HEK293T (cell line): ENCODE measurements at places on chromosomes 6 and 20.
A peak's percentile ranks its signal among the peaks of the same experiment; 100 is the strongest.

- peak; percentile 64 for DNase-seq
These were observed 20.0 kb upstream of the TRIM27 start for GRCh38 chr6:28943557-28944411.

DNA sequence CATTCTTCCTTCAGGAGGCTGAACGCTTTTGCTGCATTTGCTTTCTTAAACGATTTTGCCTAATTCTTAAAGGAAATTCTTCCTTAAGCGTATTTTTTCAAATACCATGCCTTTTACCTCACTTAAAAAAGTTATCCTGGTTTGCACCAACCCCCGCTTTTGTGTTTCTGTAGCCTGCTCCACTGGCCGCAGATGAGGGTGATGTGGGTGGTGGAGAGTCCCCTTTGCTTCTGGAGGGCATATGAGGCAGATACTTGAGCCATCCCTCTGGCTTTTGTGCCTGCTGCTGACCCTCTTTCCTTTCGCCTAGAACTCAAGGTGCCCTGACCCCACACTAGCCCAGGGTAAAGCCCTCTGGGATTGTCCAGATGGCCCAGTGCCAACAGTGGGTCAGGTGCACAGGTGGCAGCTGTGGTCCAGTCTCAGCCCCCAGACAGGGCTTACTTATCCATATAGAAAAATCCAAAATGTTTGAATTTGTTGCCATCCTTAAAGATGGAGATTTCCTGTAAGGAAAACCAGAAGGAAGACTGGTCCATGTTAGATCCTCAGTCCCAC, 43.9 kb downstream of the SPATA2 start:
- no peak for DNase-seq

DNA sequence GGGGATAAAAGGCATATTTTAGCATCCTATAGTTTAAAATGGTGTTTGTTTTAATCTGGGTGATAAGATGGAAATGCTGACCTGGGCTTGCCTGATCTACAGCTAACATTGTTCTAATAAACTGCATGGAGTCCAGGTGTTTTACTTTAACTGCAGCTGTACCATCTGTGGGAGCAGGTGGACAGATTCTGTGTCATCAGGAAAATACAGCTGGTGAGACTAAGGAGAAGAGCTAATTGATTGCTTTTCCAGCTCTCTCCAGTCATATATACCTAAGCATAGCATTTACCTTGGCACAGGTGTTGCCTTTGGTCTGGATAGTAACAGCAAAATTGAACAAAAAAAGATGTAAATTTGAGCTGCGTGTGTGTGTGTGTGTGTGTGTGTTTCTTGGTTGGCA, 31.6 kb downstream of the CBFA2T2 start:
- no peak for DNase-seq

DNA sequence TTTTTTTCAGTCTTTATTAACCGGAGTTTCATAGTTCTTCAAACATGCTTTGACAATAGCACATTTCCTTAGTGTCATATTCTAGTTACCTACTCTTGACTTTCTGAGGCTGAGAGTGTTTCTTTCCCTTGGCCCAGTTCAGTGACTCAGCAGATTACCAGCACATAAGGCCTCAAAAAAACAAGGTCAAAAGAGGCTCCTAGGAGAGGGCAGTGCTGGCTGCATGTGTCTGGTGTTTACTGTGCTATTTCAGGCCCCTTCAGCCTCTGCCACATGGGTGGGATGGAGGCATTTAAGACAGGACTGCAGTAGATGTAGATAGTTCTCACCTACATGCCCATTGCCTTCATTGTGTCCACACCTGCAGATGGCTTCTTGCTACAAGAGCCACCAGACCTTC, 198.2 kb upstream of the SSTR4 start:
- no peak for DNase-seq

- no peak for DNase-seq
These were observed 236.3 kb downstream of the BCAS1 start for GRCh38 chr20:53834062-53834442.

DNA sequence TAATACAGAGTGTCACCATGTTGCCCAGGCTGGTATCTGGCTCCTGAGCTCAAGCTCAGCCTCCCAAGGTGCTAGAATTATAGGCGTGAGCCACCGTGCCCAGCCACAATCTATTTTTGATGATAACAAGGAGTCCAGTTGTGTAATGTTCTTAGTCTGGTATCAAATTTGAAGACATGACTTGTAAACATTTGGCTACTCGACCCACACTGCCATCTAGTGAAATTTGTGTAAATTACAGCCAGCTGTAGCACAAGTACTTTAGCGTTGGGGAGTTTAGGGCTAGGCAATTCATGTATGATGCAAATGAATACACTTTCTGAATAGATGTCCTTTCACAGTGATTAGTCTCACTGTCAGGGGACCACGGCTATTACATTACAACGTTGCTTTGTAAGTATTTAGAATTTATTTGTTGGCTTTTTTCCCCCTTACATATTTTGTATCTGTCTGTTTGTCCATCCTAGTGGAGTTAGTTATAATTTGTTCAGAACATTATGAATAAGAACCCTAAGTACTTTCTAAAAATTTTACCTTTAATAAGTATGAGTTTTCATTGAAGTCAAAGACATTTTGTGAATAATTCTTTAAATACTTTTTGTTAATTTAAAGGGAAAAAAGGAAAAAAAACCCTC, 139.7 kb downstream of the PRDM13 start:
- peak; percentile 65 for DNase-seq

DNA sequence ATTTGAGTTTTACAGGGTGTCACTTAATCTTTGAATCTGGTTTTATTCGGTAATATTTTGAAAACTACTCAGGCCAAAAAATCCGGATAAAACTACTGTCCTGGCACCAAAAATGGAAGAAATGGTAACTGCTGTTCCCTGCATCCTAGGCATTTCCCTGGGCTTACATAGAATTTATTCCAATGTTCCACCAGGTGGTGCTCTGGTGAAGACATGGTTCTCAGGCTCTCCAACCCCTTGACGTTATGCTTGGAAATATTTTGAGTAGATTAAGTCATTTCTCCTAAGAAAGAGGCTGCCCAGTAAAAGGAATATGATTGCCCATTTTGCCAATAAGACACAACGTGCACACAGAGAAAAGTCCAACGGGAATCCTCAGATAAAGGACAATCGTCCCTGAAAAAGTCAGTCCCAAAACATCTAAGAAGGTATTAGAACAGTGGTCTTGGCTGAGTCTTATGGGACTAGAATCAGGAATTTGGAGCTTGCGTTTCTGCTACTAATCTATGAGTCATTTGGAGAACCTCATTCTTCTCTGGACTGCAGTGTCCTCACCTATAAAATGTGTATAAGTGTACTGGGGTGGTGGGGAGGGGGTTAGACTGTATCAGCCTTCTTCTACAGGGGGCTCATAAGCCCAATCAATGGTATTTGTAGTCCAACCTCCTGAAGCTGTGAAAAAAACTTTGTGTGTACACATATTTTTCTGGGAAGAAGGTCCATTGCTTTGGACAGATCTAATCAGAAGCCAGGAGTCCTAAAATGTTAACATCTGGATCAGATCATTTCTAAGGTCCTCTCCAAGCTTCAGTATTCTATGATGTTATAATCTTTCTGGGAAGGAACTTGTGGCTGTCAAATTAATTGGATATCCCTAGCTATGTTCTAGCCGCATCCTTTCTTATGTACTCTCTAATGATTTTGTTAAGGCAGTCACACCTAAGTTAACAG, 131.0 kb upstream of the BMP2 start:
- DNase-seq: peak; percentile 33

DNA sequence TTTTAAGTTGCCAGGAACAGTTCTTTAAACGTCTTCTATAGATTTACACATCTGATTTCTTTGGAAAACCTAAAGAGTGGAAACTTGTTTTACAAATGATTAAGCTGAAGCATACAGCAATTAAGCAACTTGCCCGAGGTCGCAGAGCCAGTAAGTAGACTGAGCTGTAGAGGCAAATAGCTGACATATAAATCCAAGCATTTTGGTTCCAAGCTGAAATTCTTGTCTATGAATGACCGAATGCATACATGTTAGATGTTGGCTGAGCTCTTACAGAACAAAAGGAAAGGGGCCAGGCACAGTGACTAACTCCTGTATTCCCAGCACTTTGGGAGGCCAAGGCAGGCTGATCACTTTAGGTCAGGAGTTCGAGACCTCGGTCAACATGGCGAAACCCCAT, 101.8 kb upstream of the SGK1 start:
- DNase-seq: no peak

DNA sequence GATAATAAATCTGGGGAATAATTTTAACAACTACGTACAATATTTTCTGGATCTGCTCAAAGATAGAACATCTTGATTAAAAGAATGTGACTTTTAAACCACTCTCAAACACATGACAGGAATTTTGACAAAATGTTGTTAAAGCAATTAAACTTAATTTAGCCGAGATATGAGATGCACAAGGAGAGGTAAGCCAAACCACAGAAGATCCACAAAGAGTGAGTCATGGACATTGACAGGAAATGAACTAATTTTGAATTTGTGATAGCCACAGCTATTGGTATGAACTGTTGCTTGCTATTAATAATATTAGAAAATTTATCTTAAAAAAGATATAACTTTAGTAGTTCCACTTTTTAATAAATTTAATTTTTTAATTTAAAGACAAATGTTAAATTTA, 27.8 kb upstream of the VGLL2 start:
- DNase-seq: no peak

GRCh38 chr20:19301843-19302242, 89.4 kb downstream of the SLC24A3 start:
- DNase-seq: no peak

GRCh38 chr6:17656092-17656491, 50.6 kb downstream of the NUP153 start:
- no peak for DNase-seq

DNA sequence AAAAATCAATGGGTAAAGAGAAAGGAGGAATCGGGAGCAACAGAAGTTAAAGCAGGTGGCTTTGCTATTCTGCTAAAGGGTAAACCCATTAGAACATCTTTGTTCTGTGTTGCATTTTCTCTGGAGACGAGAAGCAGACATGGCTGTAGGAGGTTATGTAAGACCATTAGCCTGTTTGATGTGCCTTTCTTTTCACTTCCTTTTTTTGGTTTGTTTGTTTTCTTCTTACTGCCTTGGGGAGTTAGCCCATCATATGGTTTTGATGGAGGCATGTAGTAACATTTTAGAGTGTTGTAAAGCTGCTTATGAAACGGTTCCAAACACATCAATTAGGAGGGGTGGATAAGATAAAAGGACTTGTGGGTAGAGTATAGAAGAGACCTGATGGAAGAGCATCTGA, 131.0 kb downstream of the DOK5 start:
- DNase-seq: no peak

GRCh38 chr20:49508435-49509199, 26.1 kb upstream of the KCNB1 start:
- DNase-seq: peak; percentile 59

DNA sequence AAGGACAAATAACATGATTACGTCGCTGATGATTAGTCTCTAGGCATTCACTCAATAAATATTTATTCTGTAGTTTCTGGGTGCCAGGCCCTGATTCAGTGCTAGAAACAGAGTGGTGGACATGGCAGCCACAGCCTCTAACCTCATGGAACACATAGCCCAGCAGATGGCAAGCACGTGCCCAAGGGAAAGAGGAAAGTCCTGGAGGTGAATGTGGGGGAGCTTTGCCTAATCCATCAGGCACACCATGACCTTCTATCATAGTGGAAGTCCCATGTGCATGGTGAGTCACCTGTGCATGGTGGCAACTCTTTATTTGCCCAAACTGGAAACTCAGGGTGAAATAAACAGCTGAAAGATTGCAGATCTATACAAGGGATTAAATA, 143.0 kb upstream of the TNFAIP3 start:
- no peak for DNase-seq

GRCh38 chr6:119446609-119447008, 97.0 kb upstream of the MAN1A1 start:
- DNase-seq: no peak

GRCh38 chr6:165880686-165881085, 217.6 kb upstream of the PDE10A start:
- no peak for DNase-seq

- DNase-seq: no peak
These were observed 55.6 kb downstream of the EZR start for GRCh38 chr6:158763434-158764182.

DNA sequence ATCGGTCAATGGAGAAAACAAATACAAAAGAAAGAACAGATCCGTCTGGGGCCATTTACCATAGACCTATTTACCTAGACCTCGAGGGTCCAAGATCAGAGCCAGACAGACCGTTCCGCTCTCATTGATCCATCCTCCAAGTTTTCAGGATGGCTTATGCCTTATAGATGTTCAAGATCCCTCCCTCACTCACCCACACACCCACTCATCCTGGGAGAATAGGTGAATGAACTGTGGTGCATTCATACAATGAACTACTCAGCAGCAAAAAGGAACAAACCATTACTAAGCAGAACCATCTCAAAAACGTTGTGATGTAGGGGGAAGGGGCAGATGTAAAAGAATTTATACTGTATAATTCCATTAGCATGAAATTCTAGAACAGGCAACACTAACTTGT, 125.1 kb upstream of the RREB1 start:
- no peak for DNase-seq

GRCh38 chr6:88548891-88549505, 382.9 kb upstream of the CNR1 start:
- no peak for DNase-seq

DNA sequence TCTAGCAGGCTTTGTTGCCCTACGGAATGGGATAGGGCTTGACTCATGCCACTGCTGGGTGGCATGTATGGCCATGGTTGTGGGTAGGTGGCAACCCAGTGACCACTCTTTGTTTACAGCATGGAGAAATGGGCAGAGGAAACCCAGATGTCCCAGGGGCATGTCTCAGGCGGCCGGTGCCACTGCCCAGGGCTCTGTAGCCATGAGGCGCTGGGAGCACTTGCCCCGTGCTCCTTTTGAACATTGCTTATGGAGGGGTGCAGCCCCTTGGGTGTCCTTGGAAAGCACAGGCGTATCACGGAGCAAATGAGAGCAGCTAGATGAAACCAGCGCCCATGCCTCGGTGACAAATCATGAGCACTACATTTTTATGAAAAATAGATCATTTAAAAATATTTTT, 212.5 kb upstream of the ECI2 start:
- no peak for DNase-seq

DNA sequence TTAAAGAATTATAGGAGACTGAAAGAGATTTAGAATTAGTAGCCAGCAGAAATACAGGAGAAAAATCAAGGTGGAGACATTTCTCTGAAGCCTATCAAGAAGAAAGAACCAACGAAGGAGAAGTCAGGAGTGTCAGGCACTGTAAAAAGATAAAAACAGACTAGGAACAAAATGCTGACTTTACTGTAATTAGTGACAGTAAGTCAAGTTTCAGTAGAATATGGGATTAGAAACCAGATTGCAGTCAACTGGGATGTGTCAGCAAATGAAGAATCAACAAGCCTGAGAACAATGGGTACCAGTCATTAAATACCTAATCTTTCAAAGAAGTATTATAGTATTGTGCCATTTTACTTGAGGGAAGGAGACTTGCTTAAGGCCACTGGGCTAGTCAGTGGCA, 21.6 kb downstream of the CALHM6 start:
- no peak for DNase-seq

DNA sequence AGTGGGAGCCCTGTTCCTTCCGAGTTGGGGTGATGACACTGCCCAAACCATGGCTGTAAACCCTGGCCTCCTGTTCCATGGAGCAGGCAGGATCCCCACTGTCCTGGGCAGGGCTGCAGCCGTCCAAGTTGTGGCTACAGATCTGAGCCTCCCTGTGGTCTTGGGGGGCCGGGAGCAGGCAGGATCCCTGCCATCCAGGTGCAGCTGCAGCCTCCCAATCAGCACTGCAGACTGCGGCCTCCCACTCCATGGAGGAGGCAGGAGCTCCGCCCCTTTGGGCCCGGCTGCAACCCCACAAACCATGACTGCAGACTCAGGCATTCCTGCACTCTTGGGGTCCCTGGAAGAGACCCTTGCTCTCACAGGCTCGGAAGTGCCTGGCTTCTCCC, 872.1 kb upstream of the GJE1 start:
- DNase-seq: no peak

- no peak for DNase-seq
These were observed 405.2 kb downstream of the RFPL4B start for GRCh38 chr6:112752305-112752704.
